ENCODE measurements at places on chromosomes 12 and 14. TPM values are rescaled to one million over a fixed set of nuclear protein-coding genes. Genes with fewer than 3 reads are reported as not detected.

- DNase-seq = no peak
- H3K4me3 ChIP-seq = no peak overlapping the region
- H3K27ac ChIP-seq = no peak overlapping the region
- H3K4me1 ChIP-seq = no peaks in the 10 kb centered on the region
- H3K36me3 ChIP-seq = no peaks in the 10 kb centered on the region
- H3K27me3 ChIP-seq = no peaks in the 10 kb centered on the region
Measured at GRCh38 chr14:83908419-83908818, 1621.5 kb upstream of the FLRT2 start.

- H3K27ac ChIP-seq = no peak overlapping the region
- H3K36me3 ChIP-seq = peaks cover 7% of the 10 kb centered on the region
- H3K4me3 ChIP-seq = no peak overlapping the region
- peaks cover 60% of the 10 kb centered on the region for H3K4me1 ChIP-seq
- no peaks in the 10 kb centered on the region for H3K27me3 ChIP-seq
- no peak for DNase-seq
Measured at GRCh38 chr14:96806836-96807235, 9.7 kb downstream of the VRK1 start.

PLBD2 gene
- 3.8 TPM for polyA plus RNA-seq

SMARCC2 gene
- polyA plus RNA-seq = 70.7 TPM

GRCh38 chr14:95270203-95270602, 49.5 kb downstream of the CLMN start:
- no peak for DNase-seq
- no peak overlapping the region for H3K27ac ChIP-seq
- no peaks in the 10 kb centered on the region for H3K27me3 ChIP-seq
- H3K4me1 ChIP-seq = peaks cover 43% of the 10 kb centered on the region

DNA sequence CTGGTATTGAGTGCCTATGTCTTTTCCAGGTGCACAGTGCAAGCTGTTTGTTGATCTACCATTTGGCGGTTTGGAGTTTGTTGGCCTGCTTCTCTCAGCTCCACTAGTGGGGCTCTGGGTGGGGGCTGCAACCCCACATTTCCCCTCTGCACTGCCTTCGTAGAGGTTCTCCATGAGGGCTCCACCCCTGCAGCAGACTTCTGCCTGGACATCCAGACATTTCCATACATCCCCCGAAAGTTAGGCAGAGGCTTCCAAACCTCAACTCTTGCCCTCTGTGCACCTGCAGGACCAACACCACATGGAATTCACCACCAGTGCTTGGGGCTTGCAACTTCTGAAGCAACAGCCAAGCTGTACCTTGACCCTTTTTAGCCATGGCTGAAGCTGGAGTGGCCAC, 1024.1 kb downstream of the TMTC2 start:
- no peaks in the 10 kb centered on the region for H3K27me3 ChIP-seq
- no peaks in the 10 kb centered on the region for H3K36me3 ChIP-seq
- no peaks in the 10 kb centered on the region for H3K4me1 ChIP-seq

- H3K27me3 ChIP-seq = peaks cover 23% of the 10 kb centered on the region
- H3K36me3 ChIP-seq = no peaks in the 10 kb centered on the region
- H3K4me3 ChIP-seq = peak within 1 kb of the TSS; percentile 95
- peak within 1 kb of the TSS; percentile 89 for H3K27ac ChIP-seq
Measured at GRCh38 chr14:24367514-24368211, at the start of gene NFATC4. TSS of gene NFATC4 (plus strand) at chr14:24368184. CDS start at chr14:24368341, 157 bp downstream.

CMA1 gene
- polyA plus RNA-seq = not detected

- DNase-seq = no peak
- peaks cover 25% of the 10 kb centered on the region for H3K4me1 ChIP-seq
- no peak overlapping the region for H3K4me3 ChIP-seq
- H3K36me3 ChIP-seq = no peaks in the 10 kb centered on the region
- peak overlapping the region; percentile 15 for H3K27ac ChIP-seq
Measured at GRCh38 chr12:112243255-112244110, 118.1 kb downstream of the TRAFD1 start.

DNA sequence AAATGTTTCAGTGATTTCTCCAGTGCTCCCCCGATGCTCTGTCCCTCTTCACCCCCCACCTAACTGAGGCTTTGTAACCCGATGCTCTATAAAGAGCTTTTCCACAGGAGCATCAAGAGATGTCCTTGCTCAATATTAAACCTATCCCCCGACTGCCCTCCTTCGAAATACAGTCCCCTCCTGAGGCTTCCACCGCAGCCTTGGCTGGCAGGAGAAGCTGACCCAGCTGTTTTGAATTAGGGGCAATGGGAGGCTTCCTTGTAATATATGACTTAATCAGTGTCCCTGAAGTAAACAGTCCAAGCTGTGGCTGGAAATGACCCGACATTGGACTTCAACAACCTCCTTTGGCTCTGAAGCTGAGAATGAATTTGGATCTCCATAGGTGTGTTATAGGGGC, 62.4 kb downstream of the TMEM30B start:
- peak overlapping the region; percentile 65 for H3K27ac ChIP-seq
- no peak for DNase-seq
- H3K36me3 ChIP-seq = no peaks in the 10 kb centered on the region
- peaks cover 41% of the 10 kb centered on the region for H3K27me3 ChIP-seq

DNA sequence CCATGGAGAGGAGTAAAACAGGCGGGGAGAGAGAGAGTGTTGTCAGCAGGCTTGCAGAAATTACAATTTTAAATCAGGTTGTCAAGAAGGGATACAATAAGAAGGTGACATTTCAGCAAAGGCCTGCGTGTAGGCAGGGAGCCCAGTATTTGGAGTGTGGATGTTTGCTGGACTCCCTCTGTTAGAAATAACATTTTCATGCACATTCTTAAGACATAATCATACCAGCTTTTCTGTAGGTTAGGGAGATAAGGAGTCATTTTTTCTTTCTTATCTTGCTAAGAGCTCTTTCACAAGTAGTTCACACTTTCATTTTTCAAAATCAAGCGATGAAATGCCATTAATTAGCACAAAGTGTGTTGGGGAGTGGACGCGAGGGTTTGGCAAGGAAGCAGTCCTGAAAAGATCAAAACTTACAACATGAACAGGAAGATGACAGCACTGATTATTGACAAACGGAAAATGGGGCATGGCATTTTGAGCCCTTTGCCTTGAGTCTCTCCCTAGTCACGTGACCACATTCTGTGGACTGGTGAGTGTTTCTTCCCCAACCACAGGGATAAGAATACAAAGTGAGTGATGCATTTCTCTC, 160.2 kb downstream of the DAD1 start:
- H3K36me3 ChIP-seq = no peaks in the 10 kb centered on the region
- no peak overlapping the region for H3K4me3 ChIP-seq
- H3K27me3 ChIP-seq = peaks cover 45% of the 10 kb centered on the region
- no peak overlapping the region for H3K27ac ChIP-seq

PARP11 gene
- polyA plus RNA-seq = 6.5 TPM

GRCh38 chr14:104249089-104249488, 110.7 kb downstream of the KIF26A start:
- no peak overlapping the region for H3K4me3 ChIP-seq
- H3K36me3 ChIP-seq = no peaks in the 10 kb centered on the region
- no peak overlapping the region for H3K27ac ChIP-seq
- H3K27me3 ChIP-seq = peaks cover under 1% of the 10 kb centered on the region
- no peaks in the 10 kb centered on the region for H3K4me1 ChIP-seq

DNA sequence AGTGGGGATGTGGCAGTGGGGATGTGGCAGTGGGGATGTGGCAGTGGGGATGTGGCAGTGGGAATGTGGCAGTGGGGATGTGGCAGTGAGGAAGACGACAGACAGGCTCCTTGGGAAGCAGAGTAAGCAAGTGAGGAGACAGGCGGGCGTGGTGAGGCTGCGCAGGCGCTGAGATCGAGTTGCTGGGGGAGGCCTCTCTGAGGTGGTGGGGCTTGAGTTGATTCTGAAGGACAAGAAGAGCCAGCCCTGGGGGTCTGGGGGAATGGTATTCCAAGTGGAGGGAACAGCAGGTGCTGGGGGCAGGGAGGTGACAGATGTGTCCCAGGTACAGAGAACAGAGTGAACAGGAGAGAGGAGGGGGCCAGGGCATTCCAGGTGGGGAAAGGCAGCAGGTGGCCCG, 33.8 kb upstream of the TSPAN9 start:
- no peaks in the 10 kb centered on the region for H3K36me3 ChIP-seq
- H3K27ac ChIP-seq = no peak overlapping the region
- H3K4me1 ChIP-seq = peaks cover 26% of the 10 kb centered on the region
- peaks cover 18% of the 10 kb centered on the region for H3K27me3 ChIP-seq
- no peak for DNase-seq

DNA sequence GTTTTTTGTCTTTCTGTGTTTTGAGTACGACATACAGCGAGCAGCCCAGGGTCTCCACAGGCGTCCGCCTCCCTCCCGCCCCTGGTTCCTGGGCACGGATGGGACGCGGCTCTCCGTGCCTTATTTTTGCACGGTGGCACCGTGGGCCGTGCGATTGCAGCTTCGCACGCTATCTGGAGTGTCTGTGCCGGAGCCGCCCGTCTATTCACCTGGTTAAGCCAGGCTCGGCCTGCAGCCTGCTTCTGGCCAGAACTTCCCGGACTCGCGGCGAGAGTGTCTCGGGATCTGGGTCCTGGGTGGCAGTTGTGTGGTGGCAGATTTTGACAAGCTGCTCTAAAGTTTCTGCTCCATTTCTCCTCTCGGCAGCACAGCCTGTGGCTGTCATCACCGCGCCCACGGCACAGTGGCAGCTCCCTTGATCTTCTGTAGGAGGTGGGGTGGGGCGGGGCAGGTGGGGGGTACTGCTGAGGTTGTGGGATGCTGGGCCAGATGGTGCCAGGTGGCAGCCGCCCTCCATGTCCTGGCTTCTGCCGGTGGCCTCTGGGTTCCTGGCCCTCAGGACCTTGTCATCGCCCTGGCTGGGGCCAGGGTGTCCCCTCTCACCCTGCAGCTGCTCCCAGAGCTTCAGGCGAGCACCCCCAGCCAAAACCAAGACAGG, 2.9 kb downstream of the MMP17 start:
- no peak for DNase-seq
- no peaks in the 10 kb centered on the region for H3K36me3 ChIP-seq
- H3K4me1 ChIP-seq = peaks cover 46% of the 10 kb centered on the region
- no peak overlapping the region for H3K27ac ChIP-seq

TSPAN19 gene
- not detected for polyA plus RNA-seq

DNA sequence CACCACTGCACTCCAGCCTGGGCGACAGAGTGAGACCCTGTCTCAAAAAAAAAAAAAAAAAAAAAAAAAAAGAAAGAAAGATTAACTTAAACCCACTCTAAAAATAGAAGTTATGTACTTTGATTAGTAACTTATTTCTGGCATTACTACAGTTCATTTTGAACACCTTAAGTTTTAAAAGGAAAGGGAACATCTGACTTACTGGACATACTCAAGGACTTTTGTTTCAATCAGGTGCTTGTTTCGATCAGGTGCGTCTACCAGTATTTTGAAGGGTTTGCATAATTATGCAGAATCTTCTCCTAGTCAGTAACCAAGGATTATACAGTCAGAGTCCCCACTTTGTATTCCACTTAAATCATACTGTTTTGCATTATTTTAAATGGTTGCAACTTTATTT, 105.6 kb downstream of the DERA start:
- no peak overlapping the region for H3K27ac ChIP-seq
- no peak overlapping the region for H3K4me3 ChIP-seq
- H3K36me3 ChIP-seq = peaks cover 70% of the 10 kb centered on the region
- DNase-seq = no peak

All from naive B cell (primary cell).